ENCODE measurements at places on chromosomes 4 and X.

- no peak for DNase-seq
Measured at GRCh38 chr4:21792736-21793135, 155.8 kb downstream of the KCNIP4 start.

- peak; percentile 3 for DNase-seq
Measured at GRCh38 chrX:29617725-29618124, 597.6 kb upstream of the MAGEB2 start.

DNA sequence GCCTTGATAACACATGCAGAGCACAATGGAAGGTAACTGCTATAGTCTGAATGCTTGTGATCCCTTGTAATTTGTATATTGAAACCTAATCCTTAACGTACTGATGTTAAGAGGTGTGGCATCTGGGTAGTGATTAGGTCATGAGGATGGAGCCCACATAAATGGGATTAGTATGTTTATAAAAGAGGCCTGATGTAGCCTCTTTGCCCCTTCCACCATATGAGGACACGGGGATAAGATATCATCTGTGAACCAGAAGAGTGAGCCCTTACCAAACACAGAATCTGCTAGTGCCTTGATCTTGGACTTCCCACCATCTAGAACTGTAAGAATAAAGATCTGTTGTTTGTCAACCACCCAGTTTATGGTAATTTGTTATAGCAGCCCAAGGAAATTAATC lies 1074.2 kb upstream of the INTU start:
- no peak for DNase-seq

GRCh38 chrX:71301195-71301924 lies at the start of gene ITGB1BP2:
Gene ITGB1BP2, plus strand, starts transcription at chrX:71301750. Its CDS starts 57 bp downstream, at chrX:71301807.
- no peak for DNase-seq

DNA sequence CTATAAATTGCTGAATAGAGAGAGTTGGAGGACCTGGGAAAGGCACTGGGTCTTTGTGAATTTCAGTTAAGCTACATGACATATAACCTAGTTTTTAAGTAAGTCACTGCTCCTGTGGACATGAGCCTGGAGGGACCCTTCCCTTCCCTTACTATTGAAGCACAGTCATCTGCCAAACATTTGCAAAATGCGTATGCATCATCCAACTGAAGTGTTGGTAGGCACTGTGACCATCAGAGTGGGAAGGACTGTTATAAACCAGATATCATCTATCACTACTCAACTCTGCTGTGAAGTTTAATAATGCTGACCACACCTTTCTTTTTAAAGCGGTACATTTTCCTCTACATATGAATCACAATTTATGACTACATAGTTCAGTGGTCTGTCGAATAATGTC lies 5.2 kb downstream of the GABRA3 start:
- DNase-seq: no peak

- DNase-seq: no peak
Measured at GRCh38 chr4:18735740-18736268, 714.2 kb upstream of the LCORL start.

DNA sequence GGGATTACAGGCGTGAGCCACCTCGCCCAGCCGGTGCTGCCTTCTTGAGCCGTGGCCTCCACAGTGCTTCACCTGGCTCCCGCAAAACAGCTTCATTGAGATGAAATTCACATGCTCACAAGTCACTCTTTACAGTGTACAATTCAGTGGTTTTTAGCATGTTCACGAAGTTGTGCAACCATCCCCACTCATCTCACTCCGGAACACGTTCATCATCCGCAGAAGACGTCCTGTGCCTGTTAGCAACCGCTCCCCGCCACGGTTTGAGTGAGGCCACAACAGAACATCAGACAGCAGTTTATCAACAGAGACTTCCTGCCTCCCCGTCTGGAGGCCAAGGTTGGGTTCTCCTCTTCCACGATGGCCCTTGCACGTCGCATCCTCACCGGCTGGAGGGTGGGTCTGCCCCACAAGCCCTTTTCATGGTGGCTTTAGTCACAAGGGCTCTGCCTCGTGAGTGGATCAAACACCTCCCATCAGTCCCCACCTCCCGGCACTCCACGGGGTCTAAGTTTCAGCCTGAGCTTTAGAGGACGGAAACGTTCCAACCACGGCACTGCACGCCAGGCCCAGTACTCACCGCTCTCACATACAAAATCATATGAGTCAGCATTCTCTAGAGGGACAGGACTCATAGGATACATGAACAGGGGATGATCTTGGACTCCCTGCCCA lies 29.6 kb upstream of the SPON2 start:
- DNase-seq: peak; percentile 33

DNA sequence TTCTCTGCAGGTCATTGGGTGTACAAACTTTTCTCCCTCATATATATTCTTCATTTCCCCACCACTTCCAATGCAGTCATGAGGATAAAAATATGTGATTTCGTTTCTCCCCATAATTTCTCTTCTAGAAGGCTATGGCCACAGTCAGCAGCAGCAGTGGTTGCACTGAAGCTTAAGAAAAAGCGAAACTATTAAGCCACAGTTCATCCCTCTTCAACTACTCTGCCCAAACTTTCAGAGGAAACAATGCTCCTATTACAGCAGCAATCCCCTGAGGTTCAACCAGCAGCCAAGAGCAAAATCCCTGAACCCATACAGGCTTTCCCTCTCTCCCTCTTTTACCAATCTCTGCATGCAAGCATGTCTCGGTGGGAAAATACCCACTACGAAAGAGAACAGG lies 298.6 kb downstream of the DHX15 start:
- DNase-seq: no peak

DNA sequence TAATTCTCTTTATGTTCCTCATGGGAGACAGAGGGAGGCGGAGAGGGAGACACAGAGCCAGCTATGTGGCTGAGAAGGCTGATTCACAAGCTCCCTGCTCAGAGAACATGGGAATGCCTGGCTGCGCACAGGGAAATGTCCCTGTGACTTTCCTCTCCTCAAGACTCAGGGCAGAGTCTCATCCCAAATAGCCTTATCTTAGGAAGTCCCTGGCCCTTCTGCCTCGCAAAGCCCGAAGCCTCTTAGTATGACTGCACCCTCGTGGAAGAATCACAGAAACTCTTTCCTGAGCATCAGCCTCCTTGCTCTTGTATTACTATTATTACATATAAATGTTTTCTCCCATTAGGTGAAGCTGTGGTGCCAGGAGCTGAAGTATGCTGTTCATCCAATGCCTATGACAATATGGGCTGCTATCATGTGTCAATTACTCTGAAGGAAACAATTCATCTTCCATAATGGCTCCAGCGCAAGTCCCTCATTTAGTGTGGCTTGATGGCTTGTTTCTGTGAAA lies 230.5 kb downstream of the MGST2 start:
- DNase-seq: no peak

DNA sequence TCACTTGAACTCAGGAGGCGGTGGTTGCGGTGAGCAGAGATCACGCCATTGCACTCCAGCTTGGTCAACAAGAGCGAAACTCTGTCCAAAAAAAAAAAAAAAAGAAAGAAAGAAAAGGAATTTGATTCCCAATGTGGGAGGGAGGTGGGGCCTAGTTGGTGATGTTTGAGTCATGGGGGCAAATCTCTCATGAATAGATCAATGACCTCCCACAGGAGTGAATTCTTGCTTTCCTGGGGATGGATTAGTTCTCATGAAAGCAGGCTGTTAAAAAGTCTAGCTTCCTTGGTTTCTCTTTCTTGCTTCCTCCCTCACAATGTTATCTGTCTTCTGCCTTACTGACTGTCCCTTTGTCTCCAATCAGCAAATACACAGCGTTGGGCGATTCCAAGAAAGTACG lies 419.5 kb upstream of the RPS6KA3 start:
- no peak for DNase-seq

GRCh38 chr4:26331380-26331950 lies 10.7 kb downstream of the RBPJ start:
- DNase-seq: no peak

- DNase-seq: no peak
Measured at GRCh38 chr4:107757864-107758476, 37.9 kb upstream of the PAPSS1 start.

DNA sequence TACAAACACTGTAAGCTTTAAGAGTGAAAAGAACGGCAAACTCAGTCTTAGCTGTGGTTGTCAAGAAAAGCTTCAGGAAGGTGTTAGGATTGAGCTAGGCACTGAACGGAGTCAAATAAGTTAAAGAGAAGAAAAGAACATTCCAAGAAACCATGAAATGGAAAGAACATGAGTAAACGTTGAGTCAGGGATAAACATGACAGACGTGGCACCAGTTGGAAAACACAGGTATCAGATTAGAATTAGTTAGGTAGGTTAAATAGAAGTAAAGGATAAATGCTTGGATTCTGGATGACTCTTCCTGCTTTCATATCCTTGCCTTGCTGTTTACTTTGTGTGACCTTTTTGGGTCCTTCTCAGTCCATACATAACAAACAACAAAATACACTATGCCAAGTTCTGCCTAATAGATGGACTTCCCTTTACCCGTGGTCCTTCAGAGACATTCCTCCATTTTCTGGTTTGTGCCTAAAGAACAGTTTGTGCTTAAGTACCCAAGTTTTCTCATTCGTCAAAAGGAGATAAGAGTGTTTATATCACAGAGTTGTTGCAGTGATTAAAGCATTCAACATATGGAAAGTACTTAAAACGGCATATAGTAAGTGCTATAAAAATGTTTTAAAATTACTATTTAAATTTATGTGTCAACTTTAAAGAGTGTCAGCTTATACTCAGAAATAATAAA lies 446.9 kb downstream of the TMA16 start:
- no peak for DNase-seq

DNA sequence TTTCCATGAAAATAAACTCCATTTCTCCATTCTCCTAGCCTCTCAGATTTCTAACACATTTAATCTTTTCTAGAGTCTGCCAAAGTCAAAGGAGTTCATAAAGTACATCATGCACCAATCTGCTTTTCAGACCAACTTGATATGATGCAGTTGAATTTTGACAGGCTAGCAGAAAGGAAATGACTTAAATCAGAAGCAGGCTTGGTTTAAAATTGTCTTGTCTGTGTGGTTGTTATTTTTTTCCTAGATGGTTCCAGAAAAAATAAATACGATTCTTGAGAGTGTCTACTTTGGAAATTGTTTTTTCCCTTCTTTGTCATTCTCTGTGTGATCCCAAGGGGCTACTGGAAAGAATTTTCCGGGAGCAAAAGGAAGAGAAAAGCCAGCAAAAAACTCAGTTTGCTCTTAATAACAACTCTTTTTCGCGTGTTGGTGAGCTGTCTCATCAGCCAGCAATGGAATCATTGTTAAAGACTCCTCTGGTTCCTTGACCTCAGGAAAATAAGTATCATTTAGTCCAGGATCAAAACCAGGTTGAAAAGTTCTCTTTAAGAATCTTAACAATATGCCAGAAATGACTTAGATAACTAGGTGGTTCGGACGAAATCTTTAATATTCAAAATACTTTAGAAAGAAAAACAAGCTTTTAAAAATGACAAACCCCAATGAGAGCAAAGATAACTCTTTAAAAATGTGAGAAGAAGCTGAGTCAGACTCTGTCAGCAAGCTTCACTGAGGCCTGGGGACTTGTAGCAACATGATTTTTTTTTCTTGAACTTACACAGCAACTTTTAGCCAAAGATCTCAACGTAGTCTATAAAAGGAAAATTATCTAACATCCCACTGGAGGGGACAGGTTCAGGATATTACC lies 49.7 kb upstream of the GAB1 start:
- no peak for DNase-seq

GRCh38 chr4:140790765-140791164 lies 34.6 kb upstream of the TBC1D9 start:
- no peak for DNase-seq

DNA sequence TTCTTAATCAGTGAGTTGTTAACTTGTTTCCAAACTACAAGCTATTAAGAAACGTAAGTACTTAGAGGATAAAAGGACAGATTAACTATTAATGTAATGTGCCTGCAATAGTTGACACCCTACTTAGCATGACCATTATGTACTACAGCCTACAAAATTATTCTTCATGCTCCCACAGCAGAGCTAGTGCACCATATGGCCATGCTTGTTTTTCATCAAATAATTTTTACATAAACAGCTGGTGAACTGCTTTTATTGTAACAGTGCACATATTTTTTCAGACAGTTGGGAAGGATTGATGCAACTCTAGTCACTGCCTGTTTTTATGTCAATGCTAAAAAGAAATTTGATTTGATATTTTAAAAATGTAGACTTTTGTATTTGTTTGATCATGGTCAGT lies 10.2 kb upstream of the MAGEB10 start:
- DNase-seq: no peak

- peak; percentile 37 for DNase-seq
Measured at GRCh38 chr4:79576429-79576753, 168.4 kb upstream of the GK2 start.

GRCh38 chr4:102157984-102158383 lies 187.3 kb downstream of the SLC39A8 start:
- DNase-seq: no peak

DNA sequence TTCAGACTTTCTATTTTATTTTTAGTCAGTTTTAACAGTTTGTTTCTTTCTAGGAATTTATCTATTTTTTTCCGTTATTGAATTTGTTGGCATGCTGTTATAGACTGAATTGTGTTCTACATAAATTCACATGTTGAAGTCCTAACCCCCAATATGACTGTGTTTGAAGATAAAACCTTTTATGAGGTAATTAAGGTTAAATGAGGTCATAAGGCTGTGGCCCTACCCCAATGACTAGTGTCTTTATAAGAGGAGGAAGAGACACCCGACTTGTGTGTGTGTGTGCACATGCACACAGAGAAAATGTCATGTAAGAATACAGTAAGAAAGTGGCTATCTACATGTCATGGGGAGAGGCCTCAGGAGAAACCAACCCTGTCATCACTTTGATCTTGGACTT lies 146.3 kb downstream of the BRWD3 start:
- DNase-seq: no peak

DNA sequence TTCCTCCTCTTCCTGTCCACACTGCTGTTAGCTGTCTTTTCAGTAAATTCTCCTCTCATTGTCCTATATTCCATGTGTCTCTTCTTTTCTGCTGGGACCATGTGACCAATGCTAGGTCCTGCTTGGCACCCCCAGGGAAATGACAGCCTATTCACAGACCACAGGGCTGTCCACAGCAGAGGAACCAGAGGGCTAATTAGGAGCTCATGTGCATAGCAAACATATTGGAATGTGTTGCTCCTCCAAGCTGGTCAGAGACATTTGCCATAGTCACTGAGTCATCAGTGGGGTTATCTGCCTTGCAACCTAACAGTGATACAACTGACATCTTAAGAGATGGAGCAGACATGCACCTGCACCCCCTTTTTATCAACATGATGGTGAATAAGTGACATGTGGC lies 67.9 kb upstream of the PUDP start:
- DNase-seq: no peak

DNA sequence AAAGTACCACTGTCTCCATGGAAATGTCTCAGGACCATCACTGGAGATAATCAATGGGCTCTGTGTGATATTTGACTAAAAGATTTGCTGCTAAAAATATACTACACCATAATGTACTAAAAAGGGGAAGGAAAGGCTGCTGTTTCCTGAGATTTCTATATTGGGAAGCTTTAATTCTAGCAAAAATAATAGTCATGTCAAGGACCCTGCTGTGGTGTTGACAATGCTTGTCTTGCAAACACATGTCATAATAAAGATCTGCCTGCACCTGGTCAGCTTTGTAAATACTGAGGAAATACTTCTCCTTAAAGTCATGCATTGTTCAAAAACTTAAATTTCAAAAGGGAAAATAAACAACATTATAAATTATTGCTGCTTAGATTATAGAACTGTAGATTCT lies 417.9 kb downstream of the GPM6A start:
- no peak for DNase-seq
